ENCODE measurements at places on chromosomes 1 and 21.

DNA sequence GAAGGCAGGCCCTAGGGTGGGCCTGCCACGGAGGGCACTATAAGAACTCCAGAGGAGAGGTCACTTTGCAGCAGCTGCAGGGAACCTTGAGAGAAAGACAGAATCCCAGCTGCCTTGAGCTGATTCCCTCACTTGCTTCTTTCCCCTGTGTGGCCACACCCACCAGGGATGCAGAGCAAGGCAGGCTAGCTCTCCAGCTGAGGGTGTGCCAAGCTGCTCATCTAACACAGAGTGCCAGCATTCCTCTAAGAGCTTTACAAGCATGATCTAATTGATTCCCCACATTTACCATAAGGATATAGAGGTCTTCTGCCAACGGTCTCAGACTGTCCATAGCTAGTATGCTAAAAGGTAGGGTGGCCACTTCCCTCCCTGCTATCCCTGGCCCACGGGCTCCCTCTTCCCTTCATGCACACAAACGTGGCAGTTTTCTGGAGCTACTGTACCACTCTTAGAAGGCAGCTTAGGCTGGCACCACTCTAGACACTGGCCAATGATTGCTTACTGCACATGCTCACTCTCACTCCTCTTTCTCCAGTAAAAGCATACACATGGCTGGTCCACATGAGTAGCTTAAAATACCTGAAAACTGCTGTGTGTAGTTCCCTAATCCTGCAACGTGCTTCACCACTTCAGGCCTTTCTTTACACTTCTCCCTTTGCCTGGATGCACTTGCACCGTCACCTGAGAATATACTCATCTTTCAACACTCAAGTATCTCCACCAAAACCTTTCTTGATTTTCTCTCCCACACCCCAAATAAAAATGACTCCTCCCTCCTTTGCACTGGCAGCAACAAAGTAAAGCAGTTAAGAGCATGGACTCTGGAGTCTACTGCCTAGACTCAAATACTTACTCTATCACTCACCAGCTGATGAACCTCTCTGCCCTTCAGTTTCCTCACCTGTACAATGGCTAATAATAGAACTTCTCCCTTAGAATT is 57.7 kb downstream of the DMAP1 start:
- DNase-seq: no peak

- no peak for DNase-seq
Observed at GRCh38 chr1:226671277-226671676, 67.8 kb downstream of the ITPKB start.

- no peak for DNase-seq
Observed at GRCh38 chr1:244391761-244392160, 59.9 kb downstream of the ADSS2 start.

GRCh38 chr1:203317429-203318228 is 12.3 kb downstream of the BTG2 start:
- DNase-seq: no peak

GRCh38 chr21:32954353-32954752 is 71.4 kb upstream of the OLIG2 start:
- no peak for DNase-seq

- DNase-seq: no peak
Observed at GRCh38 chr1:237416924-237417655, 375.1 kb downstream of the RYR2 start.

DNA sequence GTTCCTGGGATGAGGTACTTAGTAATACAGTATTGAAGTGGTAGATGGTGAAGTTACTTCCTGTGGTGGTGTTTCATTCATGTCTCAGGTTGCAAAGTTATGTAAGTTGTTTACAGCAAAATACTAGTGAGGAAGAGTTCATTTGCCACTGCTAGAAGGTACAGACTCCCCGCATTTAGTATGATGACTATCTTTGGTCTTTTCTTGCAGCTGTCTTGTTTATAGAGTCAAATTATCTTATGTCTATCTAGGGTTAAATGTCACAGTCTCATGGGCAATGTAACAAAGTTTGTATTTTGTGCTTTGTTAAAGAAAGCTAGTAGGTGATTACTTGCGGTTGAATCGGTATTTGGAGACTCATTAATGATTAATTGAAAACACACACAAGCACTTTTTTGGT is 50.2 kb downstream of the LRRC8D start:
- no peak for DNase-seq

DNA sequence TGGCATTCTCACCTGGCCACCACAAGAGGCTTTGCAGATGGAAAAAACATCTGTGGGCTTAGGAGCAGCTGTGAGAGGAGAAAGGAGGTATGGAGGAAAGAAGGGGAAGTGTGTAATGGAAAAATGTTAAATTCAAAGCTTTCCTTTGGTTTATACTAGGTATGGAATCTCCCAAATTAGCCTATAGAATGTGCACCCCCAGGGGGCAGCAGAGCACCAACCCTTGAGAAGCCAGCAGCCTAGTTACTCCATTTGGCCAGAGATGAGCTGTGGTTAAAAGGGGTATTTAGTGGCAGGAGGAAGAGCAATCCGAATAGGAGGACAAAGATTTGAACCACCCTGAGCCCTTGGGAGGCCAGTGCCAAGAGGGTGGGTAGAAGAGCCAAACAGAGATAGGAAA is 97.5 kb upstream of the CTTNBP2NL start:
- no peak for DNase-seq

DNA sequence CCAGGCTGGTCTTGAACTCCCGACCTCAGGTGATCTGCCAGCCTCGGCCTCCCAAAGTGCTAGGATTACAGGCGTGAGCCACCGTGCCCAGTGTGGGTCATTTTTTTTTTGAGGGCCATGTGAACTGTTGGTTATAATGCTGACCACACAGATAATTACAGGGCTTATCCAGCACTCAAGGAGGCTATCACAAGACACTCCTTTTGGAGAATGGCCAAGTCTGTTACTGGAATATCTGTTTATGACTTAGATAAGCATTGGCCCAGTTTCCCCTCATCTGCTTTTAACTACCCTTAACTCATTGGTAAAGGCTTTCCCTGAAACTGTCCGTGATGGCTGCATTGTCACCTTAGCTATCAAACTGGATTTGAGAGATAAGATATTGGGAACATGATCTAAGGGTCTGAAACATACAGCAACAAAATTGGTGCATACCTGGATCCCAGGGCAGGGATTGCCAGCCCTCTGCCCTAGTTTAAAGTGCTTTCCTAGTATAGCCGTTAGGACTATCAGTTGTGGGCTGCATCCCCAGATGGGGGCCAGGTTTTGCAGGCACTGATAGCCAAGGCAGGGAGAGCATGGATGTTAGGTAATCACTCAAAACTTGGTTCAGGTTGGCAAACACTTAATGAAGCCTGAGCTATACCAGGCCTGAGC is 15.6 kb downstream of the SZT2 start:
- DNase-seq: no peak

GRCh38 chr1:54354899-54355298 is 51.3 kb downstream of the SSBP3 start:
- DNase-seq: no peak

DNA sequence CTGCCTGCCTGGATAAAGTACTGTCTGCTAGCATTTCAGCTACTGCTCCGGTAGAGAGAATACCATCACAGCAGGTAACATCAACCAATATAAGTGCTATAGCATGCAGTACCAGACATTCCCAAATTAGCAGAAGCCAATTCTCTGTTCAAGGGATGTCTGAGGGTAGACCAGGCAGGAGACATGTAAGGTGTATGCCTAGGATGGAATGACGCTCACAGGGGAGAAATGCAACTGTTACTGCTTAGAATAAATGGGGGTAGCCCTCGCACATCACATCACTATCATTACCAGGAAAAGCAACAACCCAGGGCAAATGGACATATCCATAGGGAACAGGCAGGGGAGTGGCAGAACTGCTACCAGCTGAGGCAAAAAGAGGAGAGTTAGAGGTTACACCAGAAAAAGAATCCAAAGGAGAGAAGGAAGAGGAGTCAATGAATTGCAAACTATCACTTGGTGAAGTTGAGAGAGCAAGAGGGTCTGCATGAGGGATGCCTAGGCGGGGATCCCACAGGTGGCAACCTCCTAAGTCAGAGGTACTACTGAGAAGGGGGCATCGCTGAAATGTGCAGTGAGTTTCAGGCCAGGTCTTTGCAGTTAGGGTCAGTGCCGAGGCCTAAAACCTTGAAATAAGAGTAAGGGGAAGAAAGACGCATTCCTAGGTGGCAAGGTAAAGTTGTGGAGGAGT is 1.1 kb downstream of the UBE2Q1 start:
- no peak for DNase-seq

- DNase-seq: no peak
Observed at GRCh38 chr1:111236379-111236778, 8.9 kb downstream of the CHI3L2 start.

- DNase-seq: no peak
Observed at GRCh38 chr1:162389971-162390370, 8.4 kb downstream of the C1orf226 start.

- DNase-seq: no peak
Observed at GRCh38 chr1:9413071-9413876, 120.6 kb downstream of the SPSB1 start.
